Natural killer cell (primary cell): ENCODE measurements at places on chromosomes 7 and 10. TPM values are rescaled to one million over a fixed set of nuclear protein-coding genes. Genes with fewer than 3 reads are reported as not detected.

- DNase-seq: peak; percentile 37
These were observed 31.1 kb downstream of the SKIDA1 start for GRCh38 chr10:21494191-21495001.

- DNase-seq: no peak
These were observed 332.6 kb downstream of the SH2D4B start for GRCh38 chr10:80870282-80870681.

DNA sequence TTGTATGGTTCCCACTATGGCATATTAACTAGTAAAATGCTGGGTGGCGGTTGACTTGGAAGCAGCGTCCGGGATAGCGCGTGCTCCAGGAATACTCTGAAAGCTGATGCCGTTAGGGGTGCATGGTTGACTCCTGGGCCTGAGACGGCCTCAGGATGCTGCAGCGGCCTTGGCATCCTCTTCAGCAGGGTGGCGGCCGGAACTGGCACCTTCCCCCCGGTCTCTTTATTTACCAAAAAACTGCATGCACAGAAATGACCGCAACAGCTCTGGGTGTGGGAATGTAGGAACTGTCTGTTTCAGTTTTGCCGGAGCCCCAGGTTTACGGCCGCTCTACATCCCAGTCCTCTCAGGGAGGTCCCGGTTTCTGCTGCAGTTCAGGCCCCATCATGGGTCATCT, 28.8 kb downstream of the PFKP start:
- peak; percentile 22 for DNase-seq

DNA sequence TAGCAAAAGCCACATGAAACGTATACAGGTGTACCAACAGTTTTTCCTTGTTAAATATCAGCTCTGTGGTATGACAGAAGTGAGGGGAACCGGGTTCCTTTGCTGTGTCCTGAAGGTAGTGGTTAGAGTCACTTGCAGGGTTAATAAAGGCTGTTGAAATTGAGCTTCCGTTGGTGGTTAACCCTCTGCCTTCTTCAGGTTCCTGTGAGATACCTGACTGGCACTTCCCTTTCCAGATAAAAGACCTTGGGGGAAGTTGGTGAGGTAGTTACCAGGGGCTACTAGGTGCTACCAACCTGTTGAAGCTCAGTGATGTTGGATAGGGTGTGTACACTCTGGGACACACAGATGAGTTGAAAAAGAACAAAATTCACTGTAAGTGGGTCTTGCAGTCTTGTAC, 384.1 kb downstream of the GATA3 start:
- DNase-seq: peak; percentile 62

GRCh38 chr7:151680810-151681209, 161.1 kb upstream of the RHEB start:
- no peak for DNase-seq

- DNase-seq: no peak
These were observed 5.5 kb downstream of the LRMDA start for GRCh38 chr10:75436896-75437295.

DNA sequence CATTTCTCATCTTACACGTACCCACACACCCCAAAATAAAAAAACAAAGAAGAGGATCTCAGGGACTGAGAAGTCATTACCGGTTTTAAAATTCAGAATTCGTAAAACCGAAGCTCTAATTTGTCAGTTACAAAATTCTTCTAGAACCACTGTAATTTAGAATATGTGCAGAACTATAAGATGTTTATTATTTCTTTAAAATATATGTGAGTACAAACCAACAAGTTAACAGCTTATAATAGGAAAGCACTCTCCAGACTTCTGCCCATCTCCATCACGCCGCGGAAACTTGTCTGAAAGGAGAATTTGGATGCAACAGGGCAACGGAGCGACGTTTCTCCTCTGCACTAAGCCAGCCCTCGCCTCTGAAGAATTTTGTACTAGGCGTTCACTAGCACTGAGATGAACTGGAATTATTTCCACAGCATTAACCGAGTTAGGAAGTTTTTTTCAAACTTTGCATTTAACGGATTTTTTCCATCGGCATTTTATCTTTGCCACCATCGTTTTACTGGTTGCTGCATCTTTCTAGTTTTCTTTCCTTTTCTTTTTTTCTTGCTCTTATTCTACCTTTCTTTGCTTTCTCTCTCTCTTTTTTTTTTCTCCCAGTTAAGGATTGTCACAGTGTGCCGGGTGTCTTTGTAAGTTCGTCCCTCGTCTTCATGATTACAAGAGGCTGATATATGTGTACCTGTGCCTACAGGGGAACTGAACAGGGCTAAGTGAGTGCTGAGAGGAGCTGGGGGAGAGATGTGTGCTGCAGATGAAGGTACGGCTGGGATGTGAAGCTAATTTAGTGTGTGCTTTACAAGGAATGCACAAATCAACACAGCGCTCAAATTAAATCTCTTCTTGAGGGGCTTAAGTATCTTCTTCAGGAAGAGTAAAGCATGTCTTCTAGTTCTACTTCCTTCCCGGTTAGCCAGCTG, 295.9 kb upstream of the NFE2L3 start:
- DNase-seq: peak; percentile 29

- peak; percentile 73 for DNase-seq
These were observed 72.0 kb upstream of the TES start for GRCh38 chr7:116138202-116138801.

DNA sequence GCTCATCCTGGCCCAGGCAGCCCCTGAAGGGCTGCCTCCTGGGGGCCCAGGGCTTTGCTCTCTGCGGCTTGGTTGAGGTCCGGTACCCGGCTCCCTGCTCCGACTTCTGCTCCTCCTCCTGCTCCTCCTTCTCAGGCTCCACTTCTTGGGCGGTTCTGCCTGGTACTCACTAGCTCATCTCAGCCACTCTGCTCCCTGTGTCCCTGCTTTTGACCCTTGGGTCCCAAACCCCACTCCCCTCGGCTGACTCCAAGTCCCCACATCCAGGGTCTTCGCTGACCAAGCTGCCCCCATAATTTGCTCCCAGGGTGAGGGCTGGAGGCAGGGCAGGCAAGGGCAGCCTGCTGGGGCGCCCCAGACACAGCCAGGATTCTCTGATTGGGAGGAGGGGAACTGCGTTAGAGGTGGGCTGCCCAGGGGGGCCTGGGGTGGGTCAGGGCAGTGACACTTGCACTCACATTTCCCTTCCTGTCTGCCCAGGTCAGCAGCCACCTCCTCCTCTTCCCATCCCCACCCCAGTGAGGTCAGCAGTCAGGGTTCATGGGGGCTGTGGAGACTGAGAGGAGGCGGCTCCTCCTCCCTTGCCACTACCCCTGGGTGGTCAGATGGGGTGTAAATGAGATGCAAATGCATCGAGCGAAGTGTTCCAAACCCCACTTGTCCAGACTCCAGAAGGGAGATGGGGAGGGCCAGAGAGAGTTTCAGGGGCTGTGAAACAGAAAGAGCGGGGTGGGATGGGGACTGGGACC, 2.2 kb downstream of the SMARCD3 start:
- peak; percentile 26 for DNase-seq

DNA sequence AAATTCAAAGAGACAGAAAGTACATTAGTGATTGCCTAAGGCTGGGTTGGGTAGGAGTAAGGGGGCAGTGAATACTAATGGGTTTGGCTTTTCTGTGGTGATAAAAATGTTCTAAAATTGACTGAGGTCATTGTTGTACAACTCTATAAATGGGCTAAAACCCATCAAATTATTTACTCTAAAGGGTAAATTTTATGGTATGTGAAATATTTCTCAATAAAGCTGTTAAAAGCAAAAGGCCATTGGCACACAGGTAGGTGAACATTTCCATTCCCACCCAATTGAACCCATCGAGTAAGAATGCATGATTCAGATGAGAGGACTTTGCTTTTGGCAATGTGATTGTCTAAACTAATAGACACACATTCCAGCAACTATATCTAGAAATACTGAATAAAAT, 579.4 kb downstream of the GATA3 start:
- DNase-seq: no peak

GRCh38 chr10:86255405-86256251, 111.0 kb downstream of the GRID1 start:
- no peak for DNase-seq

DNA sequence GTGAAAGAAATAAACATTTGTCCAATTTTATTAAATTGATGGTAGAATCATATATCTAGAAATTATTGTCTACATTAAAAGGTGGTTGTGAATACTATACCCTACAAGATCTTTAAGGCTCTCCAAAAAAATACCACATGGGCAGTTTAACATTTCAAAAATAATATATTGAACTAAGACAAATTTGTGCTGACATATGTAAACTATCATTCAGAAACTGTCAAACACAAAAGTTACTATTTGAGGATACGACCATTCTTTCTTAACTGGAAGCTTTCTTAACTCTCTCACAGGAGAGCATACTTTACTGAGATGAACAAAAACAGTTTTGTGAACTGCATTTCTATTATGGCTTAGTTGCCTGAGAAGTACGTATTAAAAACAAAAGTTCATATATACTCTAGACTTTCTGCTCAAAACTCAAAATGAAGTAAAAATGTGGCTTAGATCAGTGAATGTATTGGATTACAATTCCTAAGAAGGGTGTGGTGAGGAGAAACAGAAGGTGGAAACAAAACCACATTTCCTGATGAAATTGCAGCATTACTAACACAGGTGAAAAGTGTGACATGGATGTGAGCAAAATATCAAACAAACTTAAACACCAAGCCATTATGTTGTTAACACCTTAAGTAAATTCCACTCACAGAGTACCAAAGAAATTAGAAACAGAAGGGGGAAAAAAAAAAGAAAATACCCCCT, 138.5 kb downstream of the SEMA3A start:
- DNase-seq: no peak

- DNase-seq: no peak
These were observed 115.8 kb downstream of the HTR7 start for GRCh38 chr10:90741926-90742565.

- no peak for DNase-seq
These were observed 110.7 kb downstream of the SEMA3A start for GRCh38 chr7:84083846-84084245.

GRCh38 chr10:65581426-65582026, 1344.3 kb upstream of the LRRTM3 start:
- DNase-seq: no peak

DNA sequence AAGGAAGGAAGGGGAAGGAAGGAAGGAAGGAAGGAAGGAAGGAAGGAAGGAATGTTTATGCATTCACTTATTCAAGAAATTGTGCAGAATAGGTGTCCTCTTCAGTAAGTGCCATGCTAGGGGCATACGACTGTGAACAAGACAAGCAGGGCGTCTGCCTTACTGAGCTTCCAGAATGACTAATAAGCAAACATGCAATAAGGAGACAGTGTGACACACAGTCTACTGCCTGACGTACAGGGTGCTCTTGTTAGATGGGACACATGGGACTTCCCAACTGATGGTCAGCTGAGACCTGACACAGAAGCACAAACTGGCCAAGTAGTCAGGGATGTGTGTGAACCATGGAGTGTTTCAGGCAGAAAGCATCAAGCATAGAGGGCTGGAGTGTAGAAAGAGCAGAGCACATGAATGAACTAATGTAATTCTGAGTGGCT, 18.2 kb downstream of the DNAJC12 start:
- DNase-seq: no peak

DNA sequence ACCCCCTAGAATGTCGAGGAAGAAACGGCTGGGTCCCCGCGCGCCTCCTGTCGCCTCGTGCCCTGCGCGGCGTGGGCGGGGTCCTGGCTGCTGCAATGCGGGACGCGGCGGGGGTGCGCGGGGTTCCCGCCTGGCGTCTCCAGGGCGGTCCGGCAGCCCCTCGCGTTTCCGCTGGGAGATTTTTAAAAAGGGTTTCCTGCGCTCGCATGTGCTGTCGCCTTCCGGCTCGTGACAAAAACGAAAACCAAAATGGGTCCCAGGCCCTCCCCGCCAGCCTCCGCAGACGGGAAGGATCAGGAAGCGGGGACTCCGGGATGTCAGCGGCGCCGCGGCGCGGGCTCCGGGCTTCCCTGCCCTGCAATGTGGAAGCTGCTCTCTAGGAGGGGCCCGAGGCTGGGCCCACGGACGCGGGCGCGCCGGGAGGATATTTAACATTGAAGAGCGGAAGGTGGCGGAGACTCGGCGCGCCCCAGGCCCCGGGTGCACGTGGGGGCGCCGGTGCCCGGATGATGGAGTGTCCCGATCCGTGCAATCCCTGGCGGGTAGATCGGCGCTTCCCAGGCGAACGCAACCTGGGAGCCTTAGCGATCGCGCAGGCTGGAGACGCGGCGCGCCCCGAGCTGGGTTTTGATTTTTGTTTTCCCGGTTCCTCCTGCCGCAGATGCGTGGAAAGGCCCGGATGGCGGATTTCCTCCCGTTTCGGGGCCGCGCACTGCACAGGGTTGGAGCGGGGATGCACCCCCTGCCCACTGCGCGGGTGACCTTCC, 1.0 kb downstream of the PFKP start:
- peak; percentile 71 for DNase-seq

DNA sequence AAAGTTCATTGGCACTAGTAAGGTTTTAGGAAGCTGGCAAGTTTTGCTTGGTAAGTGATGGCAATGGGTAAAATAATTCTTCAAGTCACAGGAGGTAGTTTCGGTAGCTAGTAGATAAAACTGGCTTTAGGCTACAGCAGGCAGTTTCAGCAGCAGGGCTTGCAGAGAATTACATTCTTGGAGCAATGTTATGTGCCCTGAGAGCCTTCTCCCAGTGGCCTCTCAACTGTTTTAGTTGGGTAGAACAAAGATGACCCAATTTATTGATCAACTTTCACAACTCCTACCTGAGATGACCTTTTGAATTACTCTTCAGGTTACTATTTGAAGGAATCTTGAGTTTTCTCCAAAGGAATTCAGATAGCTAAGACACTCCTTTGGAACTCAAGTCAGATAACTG, 16.4 kb upstream of the NFE2L3 start:
- no peak for DNase-seq

- DNase-seq: no peak
These were observed 49.1 kb upstream of the STEAP1B start for GRCh38 chr7:22549051-22549450.

DNA sequence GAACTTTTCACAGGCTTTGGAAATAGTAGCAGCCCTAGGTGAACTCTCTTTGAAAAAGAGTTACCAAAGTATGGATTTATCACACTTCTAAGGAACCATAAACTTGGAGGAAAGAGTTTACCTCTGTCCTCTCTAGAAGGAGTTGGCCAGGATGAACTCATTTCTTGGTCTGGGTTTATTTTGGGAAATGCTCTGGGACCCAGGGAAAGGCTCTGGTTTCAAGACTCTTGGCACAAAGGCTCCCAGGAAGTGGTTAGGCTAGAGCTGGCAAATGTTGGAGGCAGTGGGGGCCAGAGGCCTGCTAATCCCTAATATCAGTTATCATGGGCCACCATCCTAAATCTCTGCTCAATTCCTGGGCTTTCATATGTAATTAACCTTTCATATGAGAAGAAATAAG, 36.3 kb upstream of the CDK6 start:
- DNase-seq: no peak

GRCh38 chr7:31488562-31489203, 25.2 kb upstream of the ITPRID1 start:
- DNase-seq: no peak

ELN gene
- total RNA-seq: 0.75 TPM

GCK gene
- total RNA-seq: not detected

IL15RA gene
- 11.3 TPM for total RNA-seq

IGFBP3 gene
- 10.2 TPM for total RNA-seq

HMX2 gene
- not detected for total RNA-seq

FAM25C gene
- not detected for total RNA-seq

ZNF783 gene
- total RNA-seq: 28.3 TPM

CPXM2 gene
- total RNA-seq: not detected

RBP3 gene
- not detected for total RNA-seq

DDC gene
- total RNA-seq: not detected
